Small intestine (tissue), 16 donors: ENCODE measurements at places on chromosomes 7 and 10. TPM values are rescaled to one million over a fixed set of nuclear protein-coding genes. Genes with fewer than 3 reads are reported as not detected.

The HOXA4 gene
- polyA plus RNA-seq, result 2.4 TPM

The MMD2 gene
- polyA plus RNA-seq, result not detected

The SPAM1 gene
- polyA plus RNA-seq, result 0.45 TPM

The VWC2 gene
- not detected for polyA plus RNA-seq
